ENCODE measurements at places on chromosomes 13 and 19.

GRCh38 chr13:113547238-113547971, 37.1 kb upstream of the TFDP1 start:
- DNase-seq, result no peak

- DNase-seq, result no peak
These were observed 16.3 kb downstream of the ZNF160 start for GRCh38 chr19:53086949-53087348.

GRCh38 chr13:110251193-110251819, 55.7 kb downstream of the COL4A1 start:
- DNase-seq, result no peak

DNA sequence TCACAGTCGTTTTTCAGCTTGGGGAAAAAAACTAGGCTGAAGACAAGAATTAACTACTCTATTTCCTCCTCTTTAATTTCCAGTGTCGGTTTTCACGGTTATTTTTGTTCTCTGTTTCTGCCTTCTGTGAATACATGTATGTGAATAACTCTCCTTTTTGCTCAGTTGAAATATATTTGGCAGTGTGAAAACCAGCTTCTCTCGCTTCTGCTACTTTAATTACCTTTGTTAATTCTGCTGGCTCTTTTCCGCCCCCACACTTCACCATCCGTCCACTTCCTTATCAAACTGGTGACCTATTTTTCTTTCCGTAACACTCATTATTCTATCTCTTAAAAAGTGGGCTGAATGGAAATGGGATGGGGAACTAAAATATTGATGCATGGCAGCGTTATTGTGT, 126.4 kb downstream of the POU4F1 start:
- no peak for DNase-seq

DNA sequence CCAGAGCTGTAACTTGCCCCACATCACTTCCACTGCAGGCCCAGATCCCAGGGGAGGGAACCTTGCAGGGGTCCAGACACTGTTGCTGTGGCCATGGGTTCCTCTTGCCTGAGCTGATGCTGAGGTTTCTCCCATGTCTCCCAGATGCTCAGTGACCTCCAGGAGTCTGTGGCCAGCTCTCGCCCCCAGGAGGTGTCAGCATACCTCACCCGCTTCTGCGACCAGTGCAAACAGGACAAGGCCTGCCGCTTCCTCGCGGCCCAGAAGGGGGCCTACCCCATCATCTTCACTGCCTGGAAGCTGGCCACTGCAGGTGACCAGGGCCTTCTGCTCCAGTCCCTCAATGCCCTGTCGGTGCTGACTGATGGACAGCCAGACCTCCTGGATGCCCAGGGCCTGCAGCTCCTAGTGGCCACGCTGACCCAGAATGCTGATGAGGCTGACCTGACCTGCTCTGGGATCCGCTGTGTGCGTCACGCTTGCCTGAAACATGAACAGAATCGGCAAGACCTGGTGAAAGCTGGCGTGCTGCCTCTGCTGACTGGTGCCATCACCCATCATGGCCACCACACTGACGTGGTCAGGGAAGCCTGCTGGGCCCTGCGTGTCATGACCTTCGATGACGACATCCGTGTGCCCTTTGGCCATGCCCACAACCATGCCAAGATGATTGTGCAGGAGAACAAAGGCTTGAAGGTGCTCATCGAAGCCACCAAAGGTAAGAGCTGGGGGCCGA, 12.1 kb upstream of the SLC25A42 start:
- no peak for DNase-seq

DNA sequence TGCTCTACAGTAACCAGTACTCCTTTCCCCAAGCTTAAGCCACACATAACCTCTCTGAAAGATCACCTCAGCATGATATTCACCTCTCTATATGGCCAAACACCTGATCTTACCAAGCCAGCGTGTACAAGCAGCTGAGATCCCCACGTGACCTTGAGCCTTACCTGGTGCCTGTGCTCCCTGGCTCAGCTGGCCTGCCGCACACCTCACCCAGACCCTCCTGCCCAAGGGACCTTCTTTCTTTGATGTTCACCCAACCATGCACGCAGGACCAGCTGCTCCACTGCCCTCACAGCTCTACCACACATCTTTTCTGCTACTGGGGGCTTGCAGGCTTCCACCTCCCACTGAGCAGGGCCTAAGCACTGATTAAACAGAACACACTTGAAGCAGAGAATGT, 9.0 kb downstream of the DHRS12 start:
- no peak for DNase-seq

DNA sequence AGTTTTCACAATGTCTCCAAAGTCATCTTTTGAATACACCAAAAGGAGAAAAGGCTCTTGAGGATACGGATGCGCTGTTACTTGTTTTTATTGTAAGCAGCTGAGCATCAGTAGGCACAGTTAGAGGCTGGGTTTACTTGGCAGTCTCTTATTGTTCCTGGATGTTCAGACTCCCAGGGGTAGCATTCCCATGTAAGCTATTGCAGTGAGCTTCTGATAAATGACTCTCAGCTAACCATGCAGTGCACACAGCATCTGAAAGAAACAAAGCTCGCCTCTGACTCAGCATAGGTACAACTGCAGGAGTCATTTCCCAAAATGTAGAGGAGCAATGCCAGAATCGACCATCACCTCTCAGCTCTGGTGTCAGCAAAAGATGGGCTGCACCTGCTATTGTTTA, 84.8 kb downstream of the DCT start:
- no peak for DNase-seq

GRCh38 chr19:42471554-42472249, 29.0 kb upstream of the CXCL17 start:
- DNase-seq, result no peak

DNA sequence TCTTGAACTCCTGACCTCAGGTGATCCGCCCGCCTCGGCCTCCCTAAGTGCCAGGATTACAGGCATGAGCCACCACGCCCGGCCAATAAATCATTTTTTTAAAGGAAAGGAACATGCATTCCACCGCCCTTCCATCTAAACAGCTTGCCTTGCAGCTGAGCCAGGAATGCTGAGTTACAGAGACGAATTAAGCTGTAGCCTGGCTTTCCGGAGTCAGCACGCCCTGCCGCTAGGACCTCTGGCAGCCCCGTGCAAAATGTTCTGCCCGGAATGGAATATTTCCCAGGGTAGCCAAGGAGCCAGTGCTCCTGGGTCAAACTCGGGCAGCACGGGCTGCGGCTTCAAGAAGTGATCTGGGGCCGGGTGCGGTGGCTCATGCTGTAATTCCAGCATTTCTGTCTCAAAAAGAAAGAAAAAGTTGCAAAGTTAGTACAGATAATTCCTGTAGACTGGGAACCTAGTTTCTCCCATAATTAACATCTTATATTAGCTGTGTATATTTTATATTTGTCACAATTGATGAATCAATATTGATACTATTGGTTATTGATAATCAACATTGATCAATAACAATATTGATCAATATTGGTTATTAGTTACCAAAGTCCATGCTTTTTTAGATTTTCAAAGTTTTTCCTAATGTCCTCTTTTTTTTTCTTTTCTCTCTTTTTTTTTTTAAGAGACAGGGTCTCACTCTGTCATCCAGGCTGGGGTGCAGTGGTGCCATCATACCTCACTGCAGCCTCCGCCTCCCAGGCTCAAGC, 19.2 kb downstream of the ATCAY start:
- no peak for DNase-seq

DNA sequence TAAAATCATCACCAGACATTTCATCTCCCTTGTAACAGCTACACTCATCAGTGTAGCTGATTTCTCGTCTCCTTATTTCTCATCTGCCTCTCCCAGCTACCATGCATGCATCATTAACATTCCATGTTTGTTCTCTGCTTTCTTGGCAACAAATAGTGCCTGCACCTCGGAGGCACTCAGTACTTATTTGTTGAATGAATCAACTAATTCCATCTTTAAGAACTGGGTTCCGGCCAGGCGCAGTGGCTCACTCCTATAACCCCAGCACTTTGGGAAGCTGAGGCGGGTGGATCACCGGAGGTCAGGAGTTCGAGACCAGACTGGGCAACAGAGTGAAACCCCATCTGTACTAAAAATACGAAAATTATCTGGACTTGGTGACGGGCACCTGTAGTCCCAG, 63.9 kb upstream of the GTF3A start:
- DNase-seq, result no peak

GRCh38 chr13:96279904-96280303, 190.0 kb downstream of the HS6ST3 start:
- no peak for DNase-seq

All from activated CD4-positive, CD25-positive, alpha-beta regulatory T cell (primary cell).